ENCODE measurements at places on chromosomes 7 and 10.

DNA sequence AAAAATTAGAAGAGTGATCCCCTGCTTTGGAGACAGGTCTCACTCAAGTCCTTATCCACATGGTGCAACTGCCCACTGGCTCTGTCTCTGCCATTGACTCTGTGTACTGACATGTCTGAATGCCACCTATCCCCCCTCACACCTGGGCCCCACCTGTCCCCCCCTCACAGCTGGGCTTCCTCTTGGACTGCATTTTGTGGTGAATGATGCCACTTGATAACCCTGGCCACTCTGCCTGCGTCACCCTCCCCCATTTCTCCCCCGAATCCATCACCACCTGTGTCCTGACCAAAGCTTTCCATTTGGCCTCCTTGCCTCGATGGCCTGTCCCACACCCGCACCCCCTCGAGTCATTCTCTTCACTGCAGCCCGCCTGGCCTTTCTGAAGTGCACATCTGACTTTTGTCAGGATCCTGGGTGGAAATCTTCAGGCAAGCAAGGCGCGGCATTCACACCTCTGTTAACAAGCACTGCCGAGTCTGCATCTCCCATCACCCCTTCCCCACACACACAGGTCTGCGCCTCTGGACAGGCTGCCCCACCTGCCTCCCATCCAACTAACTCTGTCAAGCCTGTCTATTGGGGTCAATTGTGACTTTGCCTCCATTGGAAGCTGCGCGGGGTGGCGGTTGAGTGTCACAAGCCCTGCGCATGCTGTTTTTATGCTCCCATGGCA lies 175.3 kb upstream of the KLF14 start:
- DNase-seq: no peak

DNA sequence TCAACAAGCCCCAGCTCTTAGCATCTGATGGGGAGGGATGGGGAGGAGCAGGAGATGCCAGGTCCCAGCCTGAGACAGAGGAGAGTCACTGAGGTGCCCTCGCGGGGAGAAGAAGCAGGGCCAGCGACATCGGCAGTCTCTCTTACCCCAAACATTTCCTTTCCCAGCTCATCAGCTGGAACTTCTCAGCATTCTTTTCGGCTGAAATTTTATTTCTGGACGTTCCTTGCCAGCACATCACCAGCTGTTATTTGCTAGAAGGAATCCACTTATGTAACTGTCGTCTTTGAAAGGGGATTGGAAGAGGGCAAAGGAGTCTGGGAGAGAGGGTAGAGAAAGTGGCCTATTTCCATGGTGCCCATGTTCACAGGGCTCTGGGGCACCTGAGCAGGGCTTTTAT lies 101.0 kb upstream of the SHH start:
- no peak for DNase-seq

DNA sequence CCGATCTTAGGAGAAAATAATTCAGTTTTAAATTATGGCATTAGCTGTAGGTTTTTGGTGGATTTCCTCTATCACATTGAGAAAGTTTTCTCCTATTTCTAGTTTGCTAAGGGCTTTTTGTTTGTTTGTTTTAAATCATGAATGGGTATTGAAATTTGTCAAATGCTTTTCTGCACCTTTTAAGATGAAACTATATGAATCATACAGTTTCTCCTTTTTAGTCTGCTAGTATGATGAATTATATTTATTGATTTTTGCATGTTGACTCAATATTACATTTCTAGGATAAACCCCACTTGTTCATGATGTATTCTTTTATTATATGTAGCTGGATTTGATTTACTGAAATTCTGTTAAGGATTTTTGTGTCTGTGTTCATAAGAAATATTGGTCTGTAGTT lies 70.3 kb upstream of the PIP4K2A start:
- no peak for DNase-seq

- DNase-seq: no peak
Measured at GRCh38 chr10:44966129-44966815, 6.7 kb downstream of the RASSF4 start.
